ENCODE measurements at places on chromosomes 4 and X.

DNA sequence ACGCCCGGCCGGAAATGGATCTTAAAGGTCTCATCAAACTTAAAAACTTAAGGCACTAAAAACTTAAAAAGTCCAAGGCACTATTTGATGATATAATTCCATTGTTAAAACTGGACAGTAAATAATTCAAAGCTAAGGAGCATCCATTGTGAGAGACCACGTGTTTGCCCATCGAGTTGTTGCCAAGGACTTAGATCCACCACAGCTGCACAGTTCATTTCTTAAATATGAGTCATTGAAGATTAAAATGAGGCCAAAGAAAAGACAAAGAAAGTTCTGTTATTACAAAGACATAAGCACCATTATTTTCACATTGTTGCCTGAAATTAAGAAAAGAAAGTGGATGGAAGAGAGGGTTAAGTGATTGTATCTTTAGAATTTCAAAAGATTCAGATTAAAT, 411.5 kb upstream of the FTHL17 start:
- DNase-seq, result no peak

DNA sequence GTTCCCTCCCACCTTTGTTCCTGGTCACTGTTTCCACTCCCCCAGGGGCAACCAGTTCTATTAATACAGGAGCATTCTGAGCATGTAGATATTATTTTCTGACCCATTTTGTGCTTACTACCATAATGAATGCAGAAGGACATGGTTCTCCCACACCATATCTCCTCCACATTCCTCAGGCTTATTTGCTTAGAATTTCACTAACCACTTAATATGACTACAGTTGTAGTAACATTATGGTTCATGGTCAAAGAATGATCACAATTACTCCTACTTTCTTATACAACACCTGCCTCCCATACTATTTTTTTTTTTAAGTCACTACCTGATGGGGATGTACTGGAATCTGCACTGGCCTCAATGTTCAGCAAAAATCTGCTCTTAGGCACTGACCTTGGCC, 7.5 kb upstream of the FAM184B start:
- no peak for DNase-seq

- DNase-seq, result no peak
Observed at GRCh38 chrX:151711787-151712186, 4.0 kb upstream of the FATE1 start.

DNA sequence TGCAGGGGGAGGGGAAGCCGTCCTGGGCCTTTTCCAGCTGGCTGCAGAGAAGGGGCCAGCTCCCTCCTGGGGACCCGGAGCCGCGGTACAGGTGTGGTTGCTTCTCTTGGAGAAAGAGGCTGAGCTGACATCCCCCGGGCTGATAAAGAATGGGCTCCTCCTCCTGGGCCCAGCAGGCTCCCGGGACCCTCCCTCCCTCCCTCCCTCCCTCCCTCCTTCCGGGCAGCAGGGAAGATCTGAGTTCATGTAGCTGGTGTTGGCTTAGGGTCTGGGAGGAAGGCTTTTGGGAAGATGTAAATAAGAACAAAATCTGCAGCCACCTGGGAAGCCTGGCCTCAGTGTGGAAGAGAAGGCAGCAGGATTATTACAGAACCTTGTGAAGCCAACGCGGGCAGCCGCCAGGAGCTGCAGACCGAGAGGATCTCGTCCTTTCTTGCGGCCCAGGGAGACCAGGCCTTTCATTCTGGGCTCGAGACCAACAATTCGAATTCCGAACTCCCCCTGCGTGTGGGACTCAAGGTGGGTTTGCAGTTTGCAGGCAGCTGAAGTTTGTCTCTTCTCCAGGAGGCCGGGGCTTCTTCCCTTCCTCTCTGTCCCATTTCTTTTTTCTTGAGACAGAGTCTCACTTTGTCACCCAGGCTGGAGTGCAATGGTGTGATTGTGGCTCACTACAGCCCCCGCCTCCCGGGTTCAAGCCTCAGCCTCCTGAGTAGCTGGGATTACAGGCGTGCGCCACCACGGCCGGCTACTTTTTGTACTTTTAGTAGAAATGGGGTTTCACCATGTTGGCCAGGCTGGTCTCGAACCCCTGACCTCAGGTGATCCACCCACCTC, at the start of gene PLCXD1:
TSS of gene PLCXD1 (plus strand) at position 216 of the 834 bp plus-strand sequence. CDS start 2,807 bp downstream, outside the sequence.
- peak; percentile 43 for DNase-seq

GRCh38 chr4:159248384-159249178, 145.7 kb downstream of the RAPGEF2 start:
- DNase-seq, result no peak

GRCh38 chr4:129095811-129096454, at the start of gene C4orf33:
C4orf33 (plus strand) TSS chr4:129096152; CDS start chr4:129102611, 6,459 bp downstream.
- DNase-seq, result peak; percentile 70

GRCh38 chr4:124953061-124953460, 240.5 kb upstream of the ANKRD50 start:
- no peak for DNase-seq

DNA sequence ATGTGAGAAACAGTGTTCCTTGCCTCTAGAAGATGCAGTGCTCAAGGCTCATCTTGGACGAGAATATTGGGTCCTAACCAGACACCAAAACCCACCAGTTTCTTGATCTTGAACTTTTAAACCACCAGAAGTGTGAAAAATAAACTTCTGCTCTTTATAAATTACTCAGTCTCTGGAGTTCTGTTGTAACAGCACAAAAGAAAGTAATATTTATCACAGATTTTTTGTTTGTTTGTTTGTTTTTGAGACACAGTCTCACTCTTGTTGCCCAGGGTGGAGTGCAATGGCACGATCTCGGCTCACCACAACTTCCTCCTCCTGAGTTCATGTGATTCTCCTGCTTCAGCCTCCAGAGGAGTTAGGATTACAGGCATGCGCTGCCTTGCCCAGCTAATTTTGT, 371.1 kb upstream of the NDST4 start:
- DNase-seq, result no peak

GRCh38 chr4:123417813-123418212, 21.2 kb downstream of the SPRY1 start:
- no peak for DNase-seq

- DNase-seq, result no peak
Observed at GRCh38 chrX:27860337-27860736, 52.5 kb downstream of the MAGEB10 start.

DNA sequence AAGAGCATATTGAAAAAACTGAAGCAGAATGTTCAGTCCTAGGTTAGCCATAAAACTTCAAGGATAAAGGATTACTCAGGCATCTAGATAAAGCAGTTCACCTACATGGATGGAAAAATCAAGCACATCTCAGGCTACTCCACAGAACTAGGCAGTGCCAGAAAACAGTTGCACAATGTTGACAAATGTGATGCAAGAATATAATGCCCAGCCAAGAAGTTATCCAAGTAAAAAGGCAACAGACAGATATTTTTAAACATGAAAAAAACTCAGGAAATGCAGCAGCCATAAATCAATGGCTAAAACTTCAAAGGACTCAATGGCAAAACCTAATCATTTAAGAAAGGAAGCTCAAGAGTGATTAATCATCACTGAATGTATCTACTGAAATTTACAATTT, 456.0 kb upstream of the FAM241A start:
- DNase-seq, result no peak

DNA sequence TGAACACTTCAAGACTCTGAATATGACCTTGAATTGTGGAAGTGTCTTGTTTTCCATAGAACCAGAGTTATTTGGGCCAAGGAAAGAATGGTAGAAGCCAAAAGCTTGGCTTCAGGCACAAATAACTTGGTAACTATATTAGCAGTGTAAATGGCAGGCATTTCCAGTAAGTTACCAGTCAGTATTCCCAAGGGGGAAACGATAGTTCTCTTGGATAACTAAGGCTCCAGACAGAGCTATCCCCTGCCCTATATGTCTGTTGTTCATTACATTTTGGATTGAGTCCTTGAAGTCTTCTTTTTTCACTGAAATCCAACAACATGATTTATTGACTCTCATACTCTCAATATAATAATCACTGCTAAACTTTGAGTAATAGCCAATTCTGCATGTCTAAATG, 364.1 kb downstream of the MAGEB5 start:
- no peak for DNase-seq

GRCh38 chrX:12065251-12065650, 73.0 kb upstream of the FRMPD4 start:
- no peak for DNase-seq

DNA sequence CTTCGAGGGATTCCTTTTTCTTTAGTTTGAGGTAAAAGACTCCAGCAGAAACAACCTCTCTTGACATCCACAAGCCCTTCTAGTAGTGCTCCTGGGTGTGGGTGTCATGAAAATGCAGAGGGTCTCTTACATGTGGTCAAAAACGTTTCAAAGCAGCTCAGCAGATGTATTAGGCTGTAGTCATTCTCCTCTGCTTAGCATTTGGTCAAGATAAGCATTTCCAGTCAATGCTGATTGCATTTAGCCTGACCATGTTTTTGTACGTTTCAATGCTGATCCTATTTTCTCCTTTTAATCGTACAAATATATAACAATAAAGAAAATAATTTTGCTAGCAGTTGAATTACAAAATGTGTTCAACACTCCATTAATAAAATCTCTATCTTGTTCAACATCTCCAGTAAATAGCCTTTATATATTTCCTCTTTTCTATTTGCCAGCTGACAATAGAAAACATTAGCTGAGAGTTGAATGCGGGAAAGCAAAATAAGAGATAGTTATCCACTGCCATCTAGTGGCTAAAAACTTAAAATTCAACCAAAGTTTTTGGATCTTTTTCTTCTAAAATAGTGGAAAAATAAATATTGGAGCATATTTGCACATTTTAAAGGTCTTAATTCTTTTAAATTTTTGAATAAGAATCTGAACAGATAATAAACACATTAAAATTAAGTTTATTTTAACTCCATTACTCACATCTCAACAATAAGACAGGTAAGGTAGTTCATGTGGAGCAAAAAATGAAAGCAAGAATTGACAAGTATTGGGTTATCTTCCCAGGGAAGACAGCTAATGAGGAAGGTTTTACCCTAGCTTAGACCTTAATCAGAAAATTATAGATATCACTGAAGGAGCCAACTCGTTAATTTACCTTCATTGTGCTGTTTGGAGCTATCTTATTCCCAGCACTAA, 15.2 kb upstream of the PACRGL start:
- no peak for DNase-seq

- no peak for DNase-seq
Observed at GRCh38 chr4:126860308-126860707, 772.4 kb upstream of the INTU start.

GRCh38 chr4:11116940-11117339, 311.8 kb downstream of the HS3ST1 start:
- no peak for DNase-seq

GRCh38 chr4:101122019-101122418, 225.3 kb downstream of the PPP3CA start:
- DNase-seq, result no peak

- no peak for DNase-seq
Observed at GRCh38 chr4:99413140-99413539, 22.0 kb downstream of the ADH7 start.

DNA sequence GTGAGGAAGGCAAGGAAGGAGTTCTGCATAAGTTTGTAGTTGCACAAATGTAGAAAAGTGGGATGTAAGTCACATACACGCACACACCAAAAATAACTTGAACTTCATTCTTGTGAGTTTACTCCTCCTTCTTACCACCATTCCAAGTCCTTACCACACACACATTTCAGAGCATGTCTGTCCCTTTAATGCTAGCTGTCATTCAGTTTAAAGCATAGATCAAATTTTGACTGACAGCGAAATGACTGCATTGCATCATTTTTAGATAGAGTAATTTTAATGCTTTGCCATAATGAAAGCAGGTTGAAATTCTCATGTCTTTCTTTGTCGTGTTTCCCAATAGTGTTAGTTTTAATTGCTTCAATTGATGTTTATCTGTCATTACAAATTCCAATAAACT, 629.6 kb upstream of the HTR2C start:
- no peak for DNase-seq

GRCh38 chr4:137307806-137308205, 224.5 kb downstream of the PCDH18 start:
- DNase-seq, result no peak

DNA sequence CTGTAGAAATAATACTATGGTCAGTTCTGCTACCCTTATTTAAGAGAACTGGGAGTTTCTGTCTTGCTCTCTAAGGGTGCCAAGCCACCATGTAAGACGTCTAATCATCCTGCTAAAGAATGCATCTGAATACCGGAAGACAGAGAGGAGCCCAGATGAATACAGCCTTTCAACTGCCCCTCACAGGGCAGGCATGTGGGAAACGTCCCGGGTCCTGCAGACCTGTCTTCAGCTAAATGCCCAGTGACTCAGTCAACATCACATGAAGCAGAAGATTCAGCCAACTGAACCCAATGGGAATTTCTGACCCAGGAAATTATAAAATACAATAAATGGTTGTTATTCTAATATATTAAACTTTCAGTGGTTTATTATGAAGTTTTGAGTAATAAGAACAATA, 2141.0 kb upstream of the AGA start:
- DNase-seq, result no peak

DNA sequence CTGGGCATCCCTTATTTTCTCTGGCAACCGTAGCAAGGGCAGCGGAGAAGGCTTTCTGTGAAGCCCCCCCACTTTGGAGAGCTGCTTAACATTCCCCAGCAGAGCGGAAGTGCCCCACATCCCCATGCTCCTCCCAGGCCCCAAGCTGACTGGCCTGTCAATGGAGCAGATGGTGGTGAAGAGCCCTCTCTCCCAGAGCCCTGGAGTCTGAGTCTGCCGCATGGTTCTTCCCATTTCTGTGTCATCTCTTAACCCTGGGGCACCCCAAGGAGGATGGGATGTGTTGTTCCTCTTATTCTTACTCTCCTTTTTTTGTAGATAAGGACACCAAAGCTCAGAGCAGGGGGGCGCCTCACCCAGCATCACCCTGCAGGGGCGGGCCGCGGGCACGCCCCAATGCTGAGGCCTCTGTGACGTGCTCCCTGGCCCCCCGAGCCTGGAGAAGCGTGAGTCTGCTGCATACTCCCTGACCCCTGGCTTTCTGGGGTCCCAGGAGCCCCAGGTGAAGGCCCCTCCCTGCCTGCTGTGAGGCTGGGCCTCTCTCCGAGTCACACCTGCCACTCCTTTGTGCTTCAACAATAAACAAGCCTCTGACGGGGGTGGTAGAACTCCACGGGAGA, 35.9 kb downstream of the ADRA2C start:
- DNase-seq, result no peak

DNA sequence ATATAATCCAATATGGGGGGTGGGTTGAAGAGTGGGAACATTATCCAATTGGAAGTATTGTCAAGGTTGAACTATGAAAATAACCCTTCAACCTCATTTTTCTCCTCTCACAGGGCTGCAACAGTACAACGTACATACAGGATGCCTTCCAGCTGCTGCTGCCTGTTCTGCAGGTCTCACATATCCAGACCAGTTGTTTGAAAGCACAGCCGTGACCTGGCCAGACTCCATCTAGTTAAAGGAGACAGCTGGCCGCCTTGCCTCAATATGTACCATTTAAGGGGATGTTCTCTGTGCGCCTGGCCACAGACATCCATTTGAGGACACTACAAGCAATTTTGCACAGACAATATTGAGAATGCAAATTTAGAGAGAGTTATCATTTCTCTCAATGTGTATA, 75.7 kb downstream of the FAM114A1 start:
- DNase-seq, result peak; percentile 71

DNA sequence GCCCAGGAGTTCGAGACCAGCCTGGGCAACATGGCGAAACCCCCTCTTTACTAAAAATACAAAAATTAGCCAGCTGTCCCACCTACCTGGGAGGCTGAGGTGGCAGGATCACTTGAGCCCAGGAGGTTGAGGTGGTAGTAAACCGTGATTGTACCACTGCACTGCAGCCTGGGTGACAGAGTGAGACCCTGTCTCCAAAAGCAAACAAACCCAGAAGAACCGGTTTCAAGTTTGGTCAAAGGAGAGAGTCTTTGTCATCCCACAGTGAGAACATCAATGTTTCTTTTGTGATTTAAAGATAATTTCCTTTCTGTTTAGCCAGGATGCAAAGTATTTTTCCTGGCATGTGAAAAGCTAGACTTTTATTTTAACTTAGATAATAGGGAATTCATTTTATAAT, 26.7 kb downstream of the PDK3 start:
- no peak for DNase-seq
